Substantia nigra (tissue), 51 donors: ENCODE measurements at places on chromosomes 3 and 15.

DNA sequence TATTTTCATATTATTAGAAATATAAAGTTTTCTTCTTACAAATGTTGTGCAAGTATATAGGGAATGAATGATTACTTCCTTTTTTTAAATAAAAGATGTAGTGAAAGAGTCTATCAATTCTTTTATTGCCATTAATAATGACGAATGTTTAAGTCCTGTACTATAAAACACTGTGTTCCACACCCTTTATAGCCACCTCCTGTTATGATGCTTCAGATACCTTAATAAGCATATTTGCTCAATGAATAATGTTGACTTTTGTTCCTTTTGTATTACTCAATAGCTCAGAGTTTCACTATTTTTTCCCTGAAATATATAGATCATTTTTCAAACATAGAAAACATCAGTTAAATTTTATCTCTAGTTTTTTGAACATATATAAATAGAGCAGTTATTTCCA lies 378.2 kb upstream of the THBS1 start:
- no peak for DNase-seq

DNA sequence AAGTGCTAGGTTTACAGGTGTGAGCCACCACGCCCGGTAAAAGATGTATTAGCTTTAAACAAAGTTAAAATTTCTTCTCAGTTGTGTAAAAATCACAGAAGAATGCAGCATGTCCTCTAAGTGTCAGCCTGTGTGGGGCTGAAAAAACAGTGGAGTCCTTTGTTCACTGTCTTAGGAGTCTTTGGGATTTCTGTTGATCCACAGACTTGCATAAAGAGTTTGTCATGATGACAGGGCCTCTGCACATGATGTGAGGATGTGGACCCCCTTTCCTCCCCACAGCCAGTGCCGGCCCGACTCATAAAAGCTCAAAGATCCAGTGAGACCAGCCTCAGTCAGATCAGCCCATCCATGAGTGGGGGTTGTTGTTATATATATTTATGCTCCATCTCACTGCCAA lies 49.0 kb upstream of the GOLGA8J start:
- DNase-seq = no peak

DNA sequence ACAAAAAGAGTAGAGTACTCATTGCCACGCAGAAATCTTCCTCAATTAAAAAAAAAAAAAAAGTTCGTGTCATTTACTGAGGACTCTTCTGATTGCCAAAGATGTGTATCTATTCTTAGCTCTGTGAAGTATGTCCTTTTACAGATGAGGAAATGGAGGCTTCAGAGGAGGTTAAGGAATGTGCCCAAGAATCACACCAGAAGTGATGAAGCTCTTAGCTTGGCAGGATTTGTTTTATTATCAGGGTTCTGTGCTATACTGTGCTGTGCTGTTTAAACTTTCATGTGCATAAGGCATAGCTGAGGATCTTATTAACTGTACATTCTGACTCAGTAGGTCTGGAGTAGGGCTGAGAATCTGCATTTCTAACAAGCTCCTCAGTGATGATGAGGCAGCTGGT lies 665.2 kb upstream of the ADAMTS9 start:
- no peak for DNase-seq

GRCh38 chr3:179826247-179826637 lies 173.4 kb downstream of the USP13 start:
- no peak for DNase-seq

DNA sequence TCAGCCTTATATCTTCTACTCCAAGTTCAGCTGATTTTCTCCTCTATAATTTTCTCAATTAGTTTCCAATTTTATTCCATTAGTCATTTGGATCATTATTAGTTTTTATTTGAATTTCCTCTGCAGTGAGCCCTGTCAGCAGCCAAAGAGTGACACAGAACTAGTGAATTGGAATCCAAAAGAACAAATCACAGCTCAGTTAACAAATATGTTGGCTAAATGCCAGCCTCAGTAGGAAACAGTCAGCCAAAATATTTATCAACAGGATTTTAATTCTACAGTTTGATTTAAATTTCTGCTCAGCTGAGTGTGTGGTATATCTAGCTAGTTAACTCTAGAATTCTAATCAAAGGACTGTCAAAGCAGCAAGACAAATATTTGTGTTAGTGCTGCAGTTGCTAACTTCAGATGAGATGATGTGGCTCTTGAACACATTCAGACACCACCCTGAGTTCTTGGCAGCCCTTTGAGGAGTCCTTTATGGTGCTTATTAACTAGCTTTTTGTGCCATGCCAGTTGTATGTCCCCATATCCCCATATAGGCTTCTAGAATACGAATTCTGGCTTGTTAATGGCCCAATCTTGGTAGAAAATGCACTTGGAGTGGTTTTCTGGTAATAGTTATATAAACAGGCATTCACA lies 194.5 kb downstream of the CPNE4 start:
- no peak for DNase-seq

DNA sequence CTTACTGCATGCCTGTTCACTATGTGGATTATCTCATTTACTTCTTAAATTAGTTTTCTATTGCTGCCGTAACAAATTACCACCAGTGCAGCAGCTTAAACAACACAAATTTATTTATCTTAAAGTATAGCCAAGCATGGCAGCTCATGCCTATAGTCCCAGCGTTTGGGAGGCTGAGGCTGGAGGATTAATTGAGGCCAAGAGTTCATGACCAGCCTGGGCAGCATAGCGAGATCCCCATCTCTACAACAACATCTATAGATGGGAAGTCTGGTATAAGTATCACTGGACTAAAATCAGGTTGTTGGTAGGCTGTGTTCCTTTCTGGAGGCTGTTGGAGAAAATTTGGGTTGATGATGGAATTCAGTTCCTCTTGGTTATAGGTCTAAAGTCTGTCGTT lies 5.1 kb downstream of the SLC2A2 start:
- DNase-seq = no peak

DNA sequence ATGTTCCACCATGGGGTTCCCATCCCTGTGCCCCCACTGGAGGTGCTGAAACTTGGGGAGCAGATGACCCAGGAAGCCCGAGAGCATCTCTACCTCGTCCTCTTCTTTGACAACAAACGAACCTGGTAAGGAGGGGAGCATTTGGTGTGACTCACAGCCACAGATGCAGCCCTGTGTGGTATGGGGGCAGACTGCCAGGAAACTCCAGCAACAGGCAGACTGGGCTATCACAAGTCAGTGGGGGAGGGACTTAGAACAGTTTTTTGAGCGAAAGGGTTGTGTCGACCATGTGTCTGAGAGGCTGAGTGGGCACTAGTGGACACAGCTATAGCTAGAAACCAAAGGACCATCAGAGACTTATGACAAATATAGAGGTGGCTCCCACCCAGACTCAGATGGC lies 3.4 kb upstream of the OGG1 start:
- DNase-seq = no peak

DNA sequence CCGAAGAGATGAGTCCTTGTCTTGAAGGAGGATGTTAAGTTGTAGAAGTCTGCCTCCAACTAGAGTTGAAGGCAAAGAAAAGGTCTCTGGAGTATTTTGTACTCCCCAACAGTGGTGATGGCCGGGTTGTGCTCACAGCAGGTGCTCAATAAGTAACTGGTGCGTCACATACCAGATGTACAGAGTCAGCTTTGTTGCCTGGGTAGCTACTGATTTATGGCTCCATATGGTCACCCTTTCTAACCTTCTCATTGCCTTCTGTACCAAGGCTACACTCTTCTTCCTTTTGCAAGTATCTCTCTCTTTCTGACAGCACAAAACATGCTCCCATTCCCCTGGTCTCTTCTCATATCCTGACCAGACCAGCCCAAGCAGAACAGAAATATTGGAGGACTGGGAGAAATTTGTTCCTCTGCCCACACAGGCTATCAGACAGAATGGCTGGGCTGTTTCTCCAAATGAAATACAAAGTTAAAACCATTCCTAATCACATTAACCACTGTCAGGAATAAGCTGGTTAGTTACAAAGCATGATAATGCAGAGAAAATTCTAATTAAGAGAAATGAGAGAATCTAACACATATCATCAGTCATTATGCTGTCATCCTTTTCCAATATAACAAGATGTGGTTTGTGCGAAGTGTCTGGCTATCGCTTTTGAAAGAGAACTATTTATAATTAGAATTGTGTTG lies 150.1 kb upstream of the LRRN1 start:
- DNase-seq = no peak

DNA sequence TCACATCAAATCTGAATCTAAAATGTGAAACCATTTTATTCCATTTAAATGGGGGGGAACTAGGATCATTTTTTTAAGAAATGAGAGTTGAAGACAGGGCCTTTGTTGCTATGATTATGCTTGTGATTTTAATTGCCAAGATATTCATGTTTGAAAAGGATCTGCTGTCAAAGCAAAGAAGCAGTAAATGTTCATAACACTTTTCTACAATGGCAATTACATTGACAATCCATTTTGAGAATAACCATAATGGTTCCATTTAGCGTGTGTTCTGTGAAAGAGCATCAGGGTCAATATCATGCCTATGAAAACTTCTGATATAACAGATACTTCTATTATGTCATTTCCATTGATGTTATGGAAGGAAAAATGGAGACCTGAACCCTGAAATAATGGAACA lies 745.8 kb upstream of the SGO1 start:
- DNase-seq = no peak

GRCh38 chr3:197023998-197024651 lies 5.5 kb downstream of the MELTF start:
- no peak for DNase-seq
